ENCODE measurements at places on chromosomes 7 and 10. TPM values are rescaled to one million over a fixed set of nuclear protein-coding genes. Genes with fewer than 3 reads are reported as not detected.

DNA sequence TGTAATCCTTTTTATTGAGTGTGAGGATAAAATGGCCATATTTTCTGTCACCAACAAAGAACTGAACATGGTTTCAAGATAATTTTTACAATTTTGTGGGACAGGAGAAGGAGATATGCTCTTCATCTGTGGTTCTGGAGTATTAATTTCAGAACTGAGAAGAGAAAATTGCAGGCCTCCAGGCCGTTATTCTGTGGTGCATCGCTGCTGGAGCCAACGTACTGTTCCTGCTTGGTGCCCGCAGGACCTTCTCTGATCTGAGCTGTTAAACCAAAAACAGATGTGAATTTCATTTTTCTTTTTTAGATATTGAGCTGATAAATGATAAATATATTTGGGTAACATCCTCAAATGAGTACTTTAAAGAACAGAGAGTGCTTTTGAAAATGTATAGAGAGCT, 63.9 kb downstream of the IKZF1 start:
- no peak for DNase-seq

DNA sequence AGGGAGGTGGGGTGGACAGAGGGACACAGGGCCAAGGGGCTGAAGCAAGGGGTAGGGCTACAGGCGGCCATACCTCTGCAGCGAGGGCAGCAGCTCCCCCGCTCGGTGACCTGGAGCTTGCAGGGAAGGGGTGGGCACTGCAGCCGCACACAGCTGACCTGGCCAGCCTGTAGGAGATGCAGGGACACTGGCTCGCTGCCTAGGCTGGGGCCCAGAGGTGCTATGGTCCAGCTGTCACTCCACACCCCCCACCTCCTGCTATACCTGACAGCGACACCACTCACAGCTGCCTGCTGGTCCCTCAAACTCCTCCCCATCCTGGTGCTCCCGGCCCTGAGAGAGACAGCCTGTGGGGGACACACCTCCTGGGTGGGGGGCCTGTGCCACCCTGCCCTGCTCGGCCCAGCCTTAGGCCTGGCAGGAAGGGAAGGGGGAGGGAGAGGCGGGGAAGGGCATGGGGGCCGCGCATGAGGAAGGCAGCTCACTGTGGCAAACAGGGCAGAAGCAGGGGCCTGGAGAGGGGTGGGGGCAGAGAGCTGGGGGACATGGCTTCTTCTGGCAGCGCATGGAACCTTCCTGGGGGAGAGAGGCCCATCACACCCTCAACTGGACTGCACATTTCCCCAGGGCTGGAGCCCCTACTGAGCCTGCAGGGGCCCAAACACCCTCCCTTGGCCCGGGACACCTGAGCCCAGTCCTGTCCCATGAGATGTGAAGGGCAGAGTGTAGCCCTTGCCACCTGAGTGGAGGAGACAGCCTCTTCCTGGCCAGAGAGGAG, 23.9 kb downstream of the ATP6V1F start:
- DNase-seq: no peak

DNA sequence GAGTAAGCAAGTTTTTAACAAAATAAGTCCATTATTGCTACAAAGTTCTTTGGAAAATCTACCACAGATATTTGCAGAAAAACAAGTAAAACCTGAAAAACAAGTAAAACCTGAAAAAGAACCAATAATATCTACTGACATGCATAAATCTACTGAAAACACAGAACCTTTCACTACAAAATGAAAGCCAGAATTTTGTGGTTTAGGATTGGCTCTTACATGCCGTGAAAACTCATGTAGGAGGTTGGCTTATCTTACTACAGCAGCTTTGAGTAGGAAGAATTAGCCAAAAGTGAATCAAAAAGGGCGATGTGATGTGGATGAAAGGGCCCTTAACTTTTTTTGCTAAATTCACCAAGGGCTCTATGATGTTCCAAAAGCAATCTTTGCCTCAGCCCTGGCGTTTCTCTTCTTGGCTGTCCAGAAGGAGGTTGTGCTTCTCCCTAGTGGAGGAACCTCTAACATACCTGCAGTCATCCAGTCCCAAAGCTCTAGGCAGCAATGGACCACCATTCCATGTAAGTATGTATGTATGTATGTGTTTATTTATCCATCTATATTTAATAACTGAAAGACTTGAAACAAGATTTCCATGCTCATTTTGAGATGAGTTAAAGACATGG, 93.5 kb upstream of the ZNF804B start:
- peak; percentile 5 for DNase-seq

DNA sequence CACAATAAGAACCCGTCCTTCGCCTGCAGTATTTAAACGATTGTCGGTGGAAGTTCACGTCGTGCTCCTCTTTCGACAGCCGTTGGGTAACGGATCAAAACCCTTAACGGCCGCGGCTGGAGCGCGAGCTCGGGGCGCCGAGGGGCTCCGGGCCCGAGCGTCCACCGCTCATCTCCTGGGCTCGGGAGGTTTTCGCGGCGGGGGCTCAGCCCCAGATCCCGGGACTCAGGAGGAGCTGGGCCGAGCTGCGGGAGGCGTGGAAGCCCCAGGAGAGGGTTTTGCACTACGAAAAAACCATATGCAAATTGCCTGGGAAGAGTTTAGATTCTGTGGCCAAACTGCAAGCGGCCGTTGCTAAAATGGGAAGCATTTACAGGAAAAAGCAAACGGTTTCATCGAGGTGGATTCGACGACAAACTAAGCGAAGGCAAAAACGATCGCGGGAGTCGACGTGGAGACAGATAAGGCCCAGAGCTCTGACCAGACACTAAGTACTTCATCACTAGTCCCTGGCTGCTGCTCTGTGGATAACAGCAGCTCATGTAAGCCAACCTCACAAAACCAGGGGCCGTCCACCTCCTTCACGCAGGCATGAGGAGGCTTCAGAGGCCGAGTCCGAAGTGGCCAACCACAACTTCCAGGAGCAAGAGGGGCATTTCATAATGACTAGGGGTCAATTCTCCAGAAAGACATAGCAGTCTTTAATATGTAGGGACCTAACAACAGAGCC, 129.7 kb downstream of the MARCHF5 start:
- DNase-seq: no peak

The SPRN gene
- polyA plus RNA-seq: 2.6 TPM

The H2BK1 gene
- not detected for polyA plus RNA-seq

DNA sequence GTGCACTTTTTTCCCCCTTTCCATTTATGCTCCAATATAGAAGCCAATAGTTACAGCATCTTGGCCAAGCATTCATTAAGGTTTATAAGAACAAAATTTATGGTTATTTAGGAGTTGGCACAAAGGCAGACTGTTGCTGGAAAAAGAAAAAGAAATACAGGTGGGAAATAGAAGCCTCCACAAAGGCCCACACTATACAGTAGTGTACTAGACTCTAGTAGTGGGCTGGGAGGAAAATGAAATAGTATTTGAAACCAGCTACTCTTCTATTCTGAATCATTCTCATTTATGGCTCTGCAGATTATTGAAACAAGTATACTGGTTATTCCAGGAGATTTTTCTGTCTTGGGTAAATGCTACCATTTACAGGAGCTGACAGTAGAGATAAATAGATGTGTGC, 80.9 kb upstream of the CDK6 start:
- DNase-seq: no peak

DNA sequence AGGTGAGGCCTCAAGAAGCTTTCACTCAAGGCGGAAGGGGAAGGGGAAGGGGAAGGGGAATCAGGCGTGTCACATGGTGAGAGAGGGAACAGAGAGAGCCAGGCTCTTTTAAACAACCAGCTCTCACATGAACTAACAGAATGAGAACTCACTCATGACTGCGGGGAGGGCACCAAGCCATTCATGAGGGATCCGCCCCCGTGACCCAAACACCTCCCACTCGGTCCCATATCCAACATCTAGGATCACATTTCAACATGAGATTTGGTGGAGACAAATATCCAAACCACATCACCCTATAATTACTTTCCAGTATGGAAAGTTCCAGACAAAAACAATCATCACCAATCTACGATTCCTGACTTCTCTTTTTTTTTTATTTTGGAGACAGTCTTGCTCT, 22.9 kb downstream of the HIP1 start:
- DNase-seq: no peak

The OR2A2 gene
- not detected for polyA plus RNA-seq

- peak; percentile 25 for DNase-seq
Measured at GRCh38 chr10:60978287-60979115, 34.5 kb upstream of the RHOBTB1 start.

GRCh38 chr7:26153241-26153822, 1.3 kb downstream of the NFE2L3 start:
- DNase-seq: no peak

The DEPP1 gene
- 54.7 TPM for polyA plus RNA-seq

The IFIT5 gene
- polyA plus RNA-seq: 7.3 TPM

DNA sequence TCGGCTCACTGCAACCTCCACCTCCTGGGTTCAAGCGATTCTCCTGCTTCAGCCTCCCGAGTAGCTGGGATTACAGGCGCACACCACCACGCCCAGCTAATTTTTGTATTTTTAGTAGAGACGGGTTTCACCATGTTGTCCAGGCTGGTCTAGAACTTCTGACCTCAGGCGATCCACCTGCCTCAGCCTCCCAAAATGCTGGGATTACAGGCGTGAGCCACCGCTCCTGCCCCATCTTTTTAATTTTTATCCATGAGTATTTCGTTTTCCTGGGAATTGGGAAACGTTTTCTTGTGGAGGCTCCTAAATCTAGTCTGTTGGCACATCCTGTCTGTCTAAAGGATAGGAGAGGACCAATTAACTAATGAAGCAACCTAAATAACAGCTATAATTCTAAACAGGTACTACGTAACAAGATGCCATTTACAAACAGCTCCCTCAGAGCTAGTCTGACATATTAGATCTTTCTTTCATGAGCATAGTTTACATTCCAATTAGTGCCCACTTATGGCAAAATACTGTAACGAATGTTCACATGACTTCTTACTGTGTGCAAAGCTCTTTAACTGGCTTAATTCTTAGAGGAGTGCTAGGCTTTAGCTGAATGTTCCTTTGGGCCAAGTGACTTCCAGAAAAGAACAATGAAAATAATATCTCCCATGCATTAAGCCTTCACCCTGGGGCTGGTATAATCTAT, 151.0 kb upstream of the YAE1 start:
- no peak for DNase-seq

DNA sequence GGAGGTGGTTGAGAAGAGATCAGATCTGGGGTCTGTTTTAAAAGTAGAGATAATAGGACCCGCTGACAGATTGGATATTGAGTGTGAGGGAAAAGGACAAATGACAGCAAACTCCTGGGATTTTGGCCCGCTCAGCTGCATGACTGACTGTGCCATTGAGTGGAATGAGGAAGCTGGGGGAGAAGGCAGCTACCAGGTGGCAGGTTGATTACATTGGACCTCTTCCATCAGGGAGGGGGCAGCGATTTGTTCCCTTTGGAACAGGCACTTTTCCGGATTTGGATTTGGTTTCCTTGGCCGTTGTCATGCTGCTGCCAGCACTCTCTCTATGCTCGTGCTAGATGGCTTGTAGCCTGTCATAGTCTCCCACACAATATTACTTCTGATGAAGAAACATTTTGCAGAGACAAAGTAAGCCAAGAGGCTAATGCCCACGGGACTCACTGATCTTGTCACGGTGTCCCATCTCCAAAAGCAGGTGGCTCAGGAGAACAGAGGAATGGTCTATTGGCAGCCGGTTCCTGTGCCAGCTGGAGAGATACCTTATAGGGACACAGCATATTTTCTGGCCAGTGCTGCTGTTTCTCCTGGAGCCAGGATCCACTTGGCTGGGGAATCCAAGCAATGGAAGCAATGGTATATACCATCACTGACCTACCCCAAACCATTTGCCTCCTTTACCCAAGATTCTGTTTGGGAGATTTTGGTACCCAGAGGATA, 69.1 kb upstream of the WAC start:
- DNase-seq: no peak

Data from hepatocyte (in vitro differentiated cells).